ENCODE measurements at places on chromosomes 11 and 22. TPM values are rescaled to one million over a fixed set of nuclear protein-coding genes. Genes with fewer than 3 reads are reported as not detected.

DNA sequence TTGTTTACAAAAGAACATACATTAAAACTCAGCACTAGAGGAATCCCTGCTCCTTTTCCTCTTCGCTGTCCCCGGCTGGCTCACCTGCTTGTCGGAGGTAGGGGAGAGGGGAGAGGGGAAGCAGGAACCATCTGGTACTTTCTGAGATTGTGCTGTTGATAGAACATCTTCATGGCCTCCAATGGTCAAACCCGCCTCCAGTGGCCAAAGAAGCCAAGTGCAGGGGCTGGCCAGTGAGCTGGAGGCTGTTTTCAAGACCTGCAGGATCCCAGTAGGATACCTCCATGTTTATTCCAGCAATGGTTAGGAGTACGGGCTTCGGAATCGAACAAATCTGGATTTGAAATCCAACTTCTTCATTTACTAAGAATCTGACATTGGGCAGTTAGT lies 92.6 kb downstream of the PKNOX2 start:
- DNase-seq = no peak

GRCh38 chr11:72635933-72636332 lies 38.3 kb downstream of the PDE2A start:
- no peak for DNase-seq

- DNase-seq = no peak
Measured at GRCh38 chr22:21876486-21877176, 9.2 kb upstream of the MAPK1 start.

- DNase-seq = no peak
Measured at GRCh38 chr11:17014321-17014832, at the start of gene PLEKHA7. TSS of gene PLEKHA7 (minus strand) at chr11:17014414. CDS start at chr11:17014401, 13 bp downstream.

Gene ZC3H12C
- 9.3 TPM for polyA plus RNA-seq

Data from left lung (tissue), 14 donors.